ENCODE measurements at places on chromosomes 7 and 10.

DNA sequence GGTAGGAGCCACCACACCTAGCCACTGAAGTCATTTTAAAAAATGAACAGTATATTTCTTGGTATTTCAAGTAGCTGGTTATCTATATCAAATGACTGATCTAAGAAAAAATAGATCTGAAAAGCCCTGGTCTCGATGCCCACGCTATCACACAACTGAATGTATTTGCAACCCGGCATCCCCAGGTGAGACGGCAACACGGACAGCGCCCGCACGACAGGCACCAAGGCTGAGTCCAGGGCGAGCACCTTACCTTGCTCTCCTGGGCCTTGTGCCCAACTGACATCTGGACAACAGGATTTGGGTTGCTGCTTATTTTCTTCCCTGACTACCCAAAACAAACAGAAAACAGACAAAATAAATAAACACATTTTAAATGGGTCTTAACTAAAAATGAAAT, 44.8 kb upstream of the NCAPG2 start:
- no peak for DNase-seq

- DNase-seq: peak; percentile 38
Measured at GRCh38 chr7:70758646-70759045, 373.3 kb upstream of the GALNT17 start.

GRCh38 chr7:76257973-76258372, 44.5 kb upstream of the HSPB1 start:
- no peak for DNase-seq

DNA sequence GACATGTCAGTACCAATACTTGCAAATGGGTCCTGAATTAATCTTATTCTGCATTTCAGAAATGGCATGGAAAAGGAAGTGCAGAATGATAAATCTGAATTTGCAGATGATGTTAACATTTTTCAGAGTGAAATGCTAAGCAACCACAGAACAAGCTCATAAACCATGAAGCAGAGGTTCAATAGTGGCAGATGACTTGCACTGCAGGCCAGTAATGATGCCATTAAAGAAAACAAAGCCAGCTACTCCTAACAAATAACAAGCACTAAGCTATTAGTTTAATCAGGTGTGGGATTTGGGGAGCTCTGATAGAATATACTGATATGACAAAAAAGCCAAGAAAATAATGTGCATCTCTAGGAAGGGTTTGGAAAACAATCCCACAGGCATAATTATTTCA, 85.4 kb downstream of the FAM13C start:
- no peak for DNase-seq

DNA sequence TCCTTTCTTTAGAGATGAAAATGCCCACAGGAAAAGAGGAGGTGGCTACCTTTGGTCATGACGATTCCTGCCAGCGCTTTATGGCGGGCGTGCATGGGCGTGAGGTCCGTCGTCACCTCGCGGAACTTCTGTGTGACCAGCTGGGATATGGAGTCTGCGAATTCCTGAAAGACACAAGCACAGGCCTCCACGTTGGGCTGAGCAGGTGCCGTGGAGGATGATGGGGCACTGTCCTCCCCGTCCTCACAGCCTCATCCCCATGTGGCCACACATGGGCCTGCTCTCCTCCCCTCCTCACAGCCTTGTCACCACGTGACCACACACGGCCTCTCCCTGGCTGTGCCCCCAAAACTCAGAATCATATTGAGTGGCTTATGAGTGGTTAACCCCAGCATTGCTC, 214.7 kb downstream of the WDR37 start:
- no peak for DNase-seq

- no peak for DNase-seq
Measured at GRCh38 chr7:128000854-128001265, 30.4 kb downstream of the LRRC4 start.

DNA sequence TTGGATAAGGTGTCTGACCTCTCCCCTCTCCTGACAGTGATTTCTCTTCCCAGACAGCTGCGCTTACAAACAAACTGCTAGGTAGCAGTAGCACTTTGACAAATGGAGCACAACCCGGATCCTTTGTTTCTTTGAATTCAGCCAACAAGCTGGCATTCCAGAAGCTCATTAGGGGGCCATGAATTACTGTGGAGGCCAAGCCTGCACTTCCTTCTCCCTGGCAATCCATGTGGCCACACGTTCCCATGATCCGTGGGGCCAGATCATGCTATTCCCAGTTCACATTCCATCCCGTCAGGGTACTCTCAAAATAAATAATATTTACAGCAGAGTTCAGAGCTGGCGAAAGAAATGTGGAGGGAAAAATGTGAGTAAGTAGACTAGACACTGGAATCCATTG, 172.4 kb downstream of the PRPF18 start:
- DNase-seq: no peak

DNA sequence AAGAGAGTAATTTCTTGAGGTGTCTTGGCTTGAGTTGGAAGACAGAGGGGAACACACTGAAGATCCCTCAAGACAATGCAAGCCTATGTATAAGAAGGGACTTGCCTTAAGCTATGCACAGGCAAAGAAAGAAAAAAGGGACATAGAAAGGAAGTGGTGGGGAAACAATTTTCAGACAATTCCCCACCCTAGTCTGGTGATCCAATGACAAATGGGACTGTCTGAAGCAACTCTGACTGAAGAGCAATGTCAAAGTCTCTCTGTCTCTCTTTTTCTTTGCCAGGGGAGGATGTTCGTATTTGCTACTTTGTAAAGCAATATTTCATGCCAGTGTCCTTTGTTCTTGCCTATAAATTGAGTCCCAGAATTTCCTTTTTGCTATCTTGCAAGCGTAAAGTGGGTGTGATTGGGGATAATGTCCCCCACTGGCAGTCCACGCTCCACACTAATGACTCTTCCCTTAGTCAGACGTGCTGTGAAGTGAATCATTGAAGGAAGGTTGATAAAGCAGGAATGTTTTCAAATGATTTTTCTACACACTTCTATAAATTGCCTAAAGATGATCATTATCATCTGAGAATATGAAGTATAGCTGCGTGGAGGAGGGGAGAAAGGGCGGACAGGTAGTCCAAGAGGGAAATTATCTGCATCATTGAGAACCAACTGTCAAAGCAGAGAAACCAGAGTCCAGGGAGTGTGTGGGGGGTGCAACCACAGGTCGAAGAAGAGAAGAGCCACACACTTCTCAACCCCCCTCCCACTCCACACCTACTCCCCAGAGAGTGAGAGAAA, 243.8 kb upstream of the ETV1 start:
- DNase-seq: peak; percentile 82

GRCh38 chr10:129097776-129098330, 369.2 kb upstream of the MGMT start:
- no peak for DNase-seq

DNA sequence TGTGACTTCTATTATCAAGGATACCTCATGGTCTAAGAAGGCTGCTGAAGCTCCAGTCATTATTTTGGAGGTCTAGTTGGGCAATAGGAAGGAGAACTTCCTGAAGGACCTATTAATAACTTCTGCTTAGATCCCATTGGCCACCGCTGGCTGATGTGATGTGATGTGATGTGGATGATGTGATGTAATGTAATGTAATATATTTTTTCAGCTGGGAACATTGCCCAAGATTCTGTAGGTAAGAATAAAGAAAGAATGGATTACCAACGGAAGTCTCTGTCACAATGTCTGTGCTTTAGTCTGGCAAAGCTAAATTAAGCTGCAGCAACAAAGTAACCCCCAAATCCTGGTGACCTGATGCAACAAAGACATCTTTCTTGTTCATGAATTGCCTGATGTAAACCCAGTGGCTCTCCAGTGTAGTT, 233.7 kb downstream of the PTEN start:
- DNase-seq: no peak

- no peak for DNase-seq
Measured at GRCh38 chr10:118590334-118590733, 5.1 kb downstream of the PRLHR start.

- no peak for DNase-seq
Measured at GRCh38 chr7:28163949-28164348, 16.6 kb downstream of the JAZF1 start.

DNA sequence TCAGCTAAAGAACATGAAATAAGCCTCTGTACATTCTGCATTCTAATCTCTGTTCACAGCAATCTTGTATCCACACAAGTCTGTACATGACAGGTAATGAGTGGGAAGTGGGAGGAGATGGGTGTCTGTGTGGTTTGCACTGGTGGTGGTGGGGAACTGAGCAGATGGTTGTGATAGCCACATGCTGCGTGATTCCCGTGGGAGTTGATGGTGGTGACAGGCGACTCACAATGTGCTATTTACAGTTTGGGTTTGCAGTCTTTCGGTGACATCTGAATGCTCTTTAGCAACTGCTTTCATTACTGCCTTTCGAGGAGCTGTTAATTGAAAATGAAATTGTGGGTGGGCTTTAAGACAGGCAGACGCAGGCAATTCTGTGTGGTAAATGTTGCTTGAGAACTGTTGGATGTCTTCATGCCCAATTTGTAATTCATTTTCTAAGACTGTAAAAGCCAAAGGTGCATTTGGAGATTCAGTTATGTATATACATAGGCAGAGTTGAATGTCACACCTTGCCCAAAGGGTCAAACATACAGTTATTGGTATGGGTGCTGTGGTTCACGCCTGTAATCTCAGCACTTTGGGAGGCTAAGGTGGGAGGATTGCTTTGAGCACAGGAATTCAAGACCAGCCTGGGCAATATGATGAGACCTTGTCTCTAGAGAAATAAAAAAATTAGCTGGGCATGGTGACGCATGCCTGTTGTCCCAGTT, 308.2 kb downstream of the AUTS2 start:
- DNase-seq: no peak

- DNase-seq: no peak
Measured at GRCh38 chr10:18473424-18474117, 177.8 kb downstream of the NSUN6 start.

- DNase-seq: no peak
Measured at GRCh38 chr10:63237396-63237795, 104.3 kb downstream of the NRBF2 start.

GRCh38 chr10:69800109-69800508, 1.6 kb upstream of the COL13A1 start:
- DNase-seq: peak; percentile 82

DNA sequence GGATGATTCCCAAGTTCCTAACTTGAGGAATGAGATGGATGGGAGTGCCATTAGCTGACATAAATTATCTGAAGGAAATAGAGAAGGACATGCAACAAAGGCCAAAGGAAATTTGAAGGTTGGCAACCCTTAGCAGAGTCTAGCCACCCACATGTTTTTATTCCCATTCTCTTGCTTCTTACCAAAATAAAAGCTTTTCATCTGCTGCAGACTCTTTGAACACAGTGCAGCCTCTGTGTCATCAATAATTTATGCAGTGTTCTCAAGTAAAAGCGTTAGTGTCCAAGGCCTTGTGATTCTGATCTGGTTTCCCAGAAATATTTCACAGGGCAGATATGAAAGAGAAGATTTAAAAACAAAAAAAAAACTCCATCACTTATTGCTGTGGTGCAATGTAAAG, 98.5 kb downstream of the ST7 start:
- DNase-seq: no peak

DNA sequence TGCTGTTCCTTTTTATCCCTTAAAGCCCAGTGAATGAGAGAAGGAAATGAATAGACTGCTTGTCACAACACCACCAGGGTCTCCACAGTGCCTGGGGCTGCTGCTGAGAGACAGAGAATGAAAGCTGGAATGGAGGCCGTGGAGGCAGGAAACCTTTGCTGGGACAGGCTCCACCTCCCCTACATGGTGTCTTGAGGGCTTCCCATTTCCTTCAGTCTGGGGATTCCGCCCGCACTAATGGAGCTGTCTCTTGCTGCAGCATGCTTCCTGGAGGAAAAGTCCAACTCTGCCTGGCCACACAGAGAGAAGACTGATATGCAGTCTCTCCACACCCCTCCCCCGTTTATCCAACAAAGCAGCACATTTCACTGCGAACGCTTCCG, 54.5 kb downstream of the LRRC4 start:
- DNase-seq: no peak

DNA sequence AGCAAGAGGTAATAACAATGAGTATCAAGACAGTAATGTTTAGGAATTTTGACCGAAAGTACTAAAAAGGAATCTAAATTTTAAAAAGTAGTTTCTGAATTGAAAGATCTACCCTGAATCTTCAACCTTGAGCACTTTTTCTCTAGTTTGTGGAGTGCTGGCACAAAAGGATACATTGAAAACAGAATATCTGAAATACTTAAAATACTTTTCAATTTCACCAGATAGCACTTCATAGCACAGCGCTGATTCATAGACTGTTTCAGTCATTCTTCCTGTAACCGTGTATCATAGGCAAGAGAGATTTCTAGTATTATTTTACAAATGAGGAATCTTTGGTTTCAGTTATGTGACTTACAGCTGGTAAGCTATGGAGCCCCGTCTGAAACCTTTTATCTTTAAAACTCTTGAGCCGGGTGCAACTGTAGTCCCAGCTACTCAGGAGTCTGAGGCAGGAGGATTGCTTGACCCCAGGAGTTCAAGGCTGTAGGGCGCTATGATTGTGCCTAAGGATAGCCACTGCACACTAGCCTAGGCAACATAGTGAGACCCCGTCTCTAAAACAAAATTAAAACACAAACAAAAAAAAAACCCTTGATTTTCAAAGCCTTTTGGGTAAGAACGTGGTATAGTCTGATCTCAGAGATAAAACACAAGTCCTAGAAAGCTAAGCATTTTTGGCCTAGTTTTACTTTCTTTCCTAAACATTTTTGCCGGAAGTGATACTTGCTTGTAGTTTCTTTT, 35.1 kb downstream of the FHIP2A start:
- DNase-seq: peak; percentile 91

GRCh38 chr7:16431646-16432424, 10.5 kb upstream of the CRPPA start:
- DNase-seq: peak; percentile 67

DNA sequence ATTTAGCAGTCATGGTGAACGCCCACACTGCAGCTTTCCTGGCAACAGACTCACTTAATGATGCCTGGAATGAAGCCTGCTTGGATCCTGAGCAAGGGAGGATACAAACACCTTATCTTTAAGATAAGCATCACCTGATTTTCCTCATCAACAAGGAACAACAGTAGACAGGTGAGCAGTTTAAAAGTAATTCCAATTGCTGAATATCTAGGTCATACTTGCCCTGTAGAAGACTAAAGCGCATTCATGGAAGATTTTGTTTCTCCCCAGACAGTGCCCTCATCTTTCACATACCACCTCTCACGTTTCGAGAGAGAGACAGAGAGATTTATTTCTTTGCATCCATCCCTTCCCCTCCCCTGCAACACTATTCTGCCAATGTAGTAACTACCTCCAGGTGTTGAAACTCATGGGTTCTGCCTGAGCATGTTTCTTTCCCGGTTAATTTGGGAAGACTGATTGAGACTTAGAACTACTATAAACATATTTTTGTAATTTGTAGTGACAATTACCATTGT, 660.7 kb downstream of the PARD3 start:
- DNase-seq: no peak

DNA sequence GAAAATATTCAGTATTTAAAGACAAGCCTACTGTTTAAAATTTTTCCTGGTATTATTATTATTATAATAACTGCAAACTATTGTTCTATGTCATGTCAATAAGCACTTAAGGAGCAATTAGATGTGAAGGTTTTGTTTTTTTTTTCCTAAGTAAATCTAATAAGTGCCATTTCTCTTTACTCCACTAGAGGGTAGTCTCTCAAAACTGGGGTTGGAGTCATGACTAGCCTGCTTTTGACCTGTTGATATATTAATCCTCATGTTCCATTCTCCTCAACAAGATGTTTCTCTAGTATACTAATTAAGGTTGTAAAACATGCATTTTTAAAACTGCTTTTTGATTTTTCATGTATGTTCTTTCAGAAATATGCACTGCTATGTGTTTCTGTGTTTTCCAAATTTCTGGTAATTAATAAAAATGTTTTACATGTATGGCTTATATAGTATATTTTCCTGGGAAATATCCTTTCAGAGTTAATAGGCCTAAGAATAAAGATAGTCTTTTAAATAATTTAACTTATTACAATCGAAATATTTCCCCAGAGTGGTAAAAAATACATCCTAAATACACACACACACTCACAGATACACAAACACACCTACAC, 1.0 kb upstream of the LRRN3 start:
- DNase-seq: peak; percentile 71
